ENCODE measurements at places on chromosomes 11 and 22.

- DNase-seq, result no peak
Measured at GRCh38 chr11:75480185-75481175, 45.3 kb downstream of the GDPD5 start.

- no peak for DNase-seq
Measured at GRCh38 chr22:45525480-45525879, 22.8 kb downstream of the FBLN1 start.

DNA sequence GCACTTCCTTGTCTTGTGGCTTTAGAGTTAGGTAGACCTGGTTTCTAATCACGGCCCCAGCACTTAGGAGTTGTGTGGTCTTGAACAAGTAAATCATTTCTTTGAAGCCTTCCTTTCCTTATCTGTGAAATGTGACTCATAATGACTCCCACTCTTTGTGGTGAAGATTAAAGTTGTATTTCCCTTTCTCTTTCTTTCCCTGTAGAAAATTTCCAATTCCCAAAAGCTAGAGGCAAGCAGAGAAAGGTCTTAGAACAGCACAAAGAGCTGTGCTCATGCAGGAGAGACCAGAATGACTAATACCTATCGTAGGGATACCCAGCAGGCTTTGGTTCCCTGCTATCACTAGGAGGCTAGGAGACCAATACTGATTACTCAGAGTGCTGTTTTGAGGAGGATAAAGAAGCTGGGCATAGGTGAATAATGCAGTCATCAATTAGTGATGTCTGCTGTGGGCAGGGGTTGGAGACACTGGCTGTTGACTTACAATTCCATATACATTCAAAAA lies 270.7 kb upstream of the SYN3 start:
- DNase-seq, result no peak

GRCh38 chr22:49284931-49285330 lies 542.7 kb downstream of the BRD1 start:
- DNase-seq, result no peak

- DNase-seq, result no peak
Measured at GRCh38 chr22:29503811-29504372, 23.9 kb downstream of the NEFH start.

- DNase-seq, result no peak
Measured at GRCh38 chr11:132838627-132839026, 693.7 kb downstream of the OPCML start.

- peak; percentile 57 for DNase-seq
Measured at GRCh38 chr11:66069715-66070603, at the start of gene PACS1. TSS of gene PACS1 (plus strand) at chr11:66070272. CDS start at chr11:66070487, 215 bp downstream.

DNA sequence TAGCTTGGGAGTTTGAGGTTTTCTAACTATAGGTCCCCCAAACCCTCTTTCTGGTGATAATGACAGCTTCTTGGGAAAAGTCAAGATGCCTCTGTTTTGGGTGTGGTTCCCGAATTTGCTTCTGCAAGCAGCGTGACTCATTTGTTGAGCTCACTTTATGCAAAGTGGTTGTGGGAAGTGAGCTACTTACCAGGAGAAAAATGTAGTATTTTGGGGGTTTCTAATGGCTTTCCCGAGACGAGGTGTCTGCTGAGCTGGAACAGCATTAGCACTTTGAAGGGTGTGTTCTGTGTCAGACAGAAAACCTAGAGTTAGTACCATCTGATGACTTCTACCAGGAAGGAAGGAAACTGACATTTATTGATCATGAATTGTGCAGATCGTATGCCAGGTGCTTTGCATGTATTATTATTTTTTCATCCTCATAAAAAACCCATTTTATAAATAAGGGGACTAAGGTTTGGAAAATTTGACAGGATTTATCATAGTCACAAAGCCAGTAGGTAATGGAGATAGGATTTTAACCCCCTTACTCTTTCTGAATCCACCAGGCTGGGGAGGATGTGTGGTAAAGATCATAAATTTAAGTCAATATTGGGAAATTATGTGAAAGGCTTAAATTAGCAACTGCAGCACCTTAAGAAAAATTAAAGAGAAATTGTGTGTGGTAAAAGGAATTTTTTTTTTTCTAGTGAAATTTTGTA lies 108.8 kb upstream of the CD44 start:
- DNase-seq, result no peak

DNA sequence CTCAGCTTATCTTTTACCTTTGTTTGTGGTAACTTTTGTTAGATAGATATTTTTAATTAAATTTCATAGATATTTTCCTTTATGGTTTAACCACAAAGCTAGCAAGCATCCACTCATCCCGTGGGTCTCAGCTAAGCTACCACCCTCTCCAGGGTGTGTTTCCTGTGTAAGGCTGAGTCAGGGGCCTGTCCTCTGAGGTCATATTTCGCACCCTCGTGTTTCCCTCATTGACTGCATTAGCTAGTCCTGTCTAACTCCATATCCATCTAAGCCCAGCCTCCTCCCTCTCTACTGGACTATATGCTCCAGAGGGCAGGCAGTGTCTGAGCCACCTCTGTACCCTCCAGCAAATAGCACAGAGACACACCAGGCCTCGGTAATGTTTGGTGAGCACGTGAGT lies 16.7 kb downstream of the XRRA1 start:
- no peak for DNase-seq

DNA sequence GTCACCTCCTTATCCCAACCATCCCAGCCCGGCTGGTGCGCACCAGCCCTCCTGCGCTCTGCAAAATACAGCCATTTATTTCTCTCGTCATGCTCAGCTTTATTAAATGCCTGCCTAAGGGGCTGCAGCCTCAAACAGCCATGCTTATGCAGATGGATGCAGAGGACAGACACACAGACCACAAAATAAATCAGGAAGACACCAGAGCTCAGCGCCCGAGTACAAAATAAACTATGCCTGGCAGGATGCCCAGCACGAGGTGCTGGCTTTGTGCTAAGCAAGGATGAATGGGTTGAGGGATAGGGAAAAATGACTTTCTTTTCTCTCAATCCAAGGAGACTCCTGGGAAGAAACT lies 70.5 kb downstream of the RPUSD4 start:
- no peak for DNase-seq

GRCh38 chr11:19806251-19806650 lies 93.6 kb downstream of the NAV2 start:
- DNase-seq, result no peak

GRCh38 chr11:86578727-86579405 lies 93.5 kb downstream of the ME3 start:
- DNase-seq, result no peak

DNA sequence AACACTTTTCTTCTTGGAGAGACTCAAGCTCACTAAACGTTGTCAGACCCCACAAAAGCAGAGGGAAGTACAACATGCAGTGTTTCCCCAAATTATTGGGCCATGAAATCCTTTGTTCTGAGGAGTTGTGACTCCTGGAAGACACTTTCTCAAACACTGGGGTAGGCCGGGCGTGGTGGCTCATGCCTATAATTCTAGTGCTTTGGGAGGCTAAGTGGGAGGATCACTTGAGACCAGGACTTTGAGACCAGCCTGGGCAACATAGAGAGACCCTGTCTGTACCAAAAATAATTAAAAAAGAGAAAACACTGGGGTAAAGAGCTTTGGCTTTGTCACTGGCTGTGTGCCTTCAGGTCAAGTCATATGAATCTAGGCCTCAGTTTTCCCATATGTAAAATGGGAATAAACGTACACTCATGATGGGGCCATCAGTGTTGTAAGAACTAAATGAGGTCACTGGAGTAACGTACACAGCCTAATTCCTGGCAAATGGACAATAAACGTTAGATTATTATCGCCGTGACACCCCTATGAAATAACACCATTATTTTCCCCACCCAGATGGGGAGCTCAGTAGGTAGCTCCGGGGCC lies 92.0 kb downstream of the RRM1 start:
- no peak for DNase-seq

DNA sequence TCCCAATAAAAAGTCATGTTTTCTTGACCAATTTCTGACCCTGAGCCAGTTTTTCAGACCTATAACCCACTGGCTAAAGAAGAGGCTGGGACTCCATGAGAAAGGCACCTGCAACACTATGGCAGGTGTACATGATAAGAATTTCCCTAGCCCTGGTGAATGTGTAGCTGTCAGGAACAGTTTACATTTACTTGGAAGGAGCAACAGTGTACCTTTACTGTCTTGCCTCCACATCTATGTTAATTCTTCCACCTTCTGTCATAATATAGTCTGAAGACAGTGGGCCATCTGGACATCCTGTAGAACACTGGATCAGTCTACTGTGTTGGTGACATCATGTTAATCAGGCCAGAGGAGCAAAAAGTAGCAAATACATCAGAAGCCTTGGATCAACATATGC lies 72.1 kb upstream of the CD82 start:
- DNase-seq, result no peak

DNA sequence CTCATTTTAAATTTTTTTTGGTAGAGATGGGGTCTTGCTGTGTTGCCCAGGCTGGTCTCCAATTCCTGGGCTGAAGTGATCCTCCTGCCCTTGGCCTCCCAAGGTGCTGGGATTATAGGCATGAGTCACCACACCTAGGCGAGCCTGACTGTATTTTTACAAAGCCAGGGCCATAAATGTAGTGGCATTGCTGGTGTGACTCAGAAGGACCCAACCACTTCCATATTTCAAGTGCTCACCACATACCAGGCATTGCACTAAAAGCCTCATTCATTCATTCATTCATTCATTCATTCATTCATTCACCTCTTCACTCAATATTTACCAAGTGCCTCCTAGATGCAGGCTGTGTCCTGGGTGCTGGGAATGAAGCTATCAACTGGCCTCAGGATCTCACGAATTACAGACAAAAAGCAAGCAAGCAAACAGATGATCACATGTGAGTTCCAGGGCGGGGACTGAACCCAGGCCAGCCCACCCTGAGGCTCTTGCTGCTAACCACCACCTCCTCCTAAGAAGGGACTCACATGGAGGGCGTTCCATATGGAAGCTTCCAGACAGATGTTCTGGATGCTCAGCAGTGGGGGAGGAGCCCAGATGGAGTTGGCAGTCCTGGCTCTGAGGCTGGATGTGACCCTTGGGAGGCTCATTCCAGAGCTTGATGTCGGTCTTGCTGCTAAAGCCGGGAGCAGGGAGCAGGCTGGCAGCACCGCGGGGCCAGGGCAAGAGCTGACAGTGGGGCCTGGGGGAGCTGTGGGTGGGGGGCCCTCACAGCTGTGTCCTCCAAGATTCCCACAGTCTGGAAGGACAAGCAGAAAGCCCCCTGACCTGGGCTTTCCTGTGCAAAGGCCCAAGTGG lies 158.8 kb downstream of the CTTN start:
- DNase-seq, result no peak

DNA sequence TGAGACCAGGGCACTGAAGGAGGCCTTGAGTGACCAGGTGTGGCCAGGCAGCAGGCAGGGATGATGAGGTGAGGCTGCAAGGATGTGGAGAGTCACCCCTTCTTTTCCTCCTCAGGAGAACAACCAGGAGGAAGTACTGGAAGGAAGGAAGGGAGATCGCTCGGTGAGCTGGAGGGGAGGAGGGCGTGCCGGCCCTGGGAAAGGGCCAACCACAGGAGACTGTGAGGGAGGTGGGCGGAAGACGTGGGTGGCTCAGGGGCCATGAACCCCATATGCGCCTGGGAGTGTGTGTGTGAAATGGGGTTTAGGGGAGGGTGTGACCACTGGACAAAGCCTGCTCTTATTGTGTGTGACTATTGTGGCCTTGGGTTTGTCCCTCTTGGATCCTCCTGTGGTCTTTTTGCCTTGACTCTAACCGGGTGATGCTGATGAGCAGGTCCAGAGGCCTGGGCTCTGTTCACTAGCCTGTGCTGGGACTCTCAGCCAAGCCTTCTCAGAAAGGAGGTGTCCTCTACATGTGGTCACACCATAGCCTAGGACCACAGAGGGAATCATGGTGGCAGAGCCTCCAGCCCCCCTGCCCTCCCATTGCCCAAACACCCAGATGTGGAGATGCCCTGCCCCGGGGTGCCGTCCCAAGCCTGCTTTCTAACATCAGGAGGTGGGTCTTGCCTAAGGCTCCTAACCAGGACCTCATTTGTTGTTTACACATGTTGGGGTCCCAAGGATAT lies 41.3 kb upstream of the TUB start:
- no peak for DNase-seq

DNA sequence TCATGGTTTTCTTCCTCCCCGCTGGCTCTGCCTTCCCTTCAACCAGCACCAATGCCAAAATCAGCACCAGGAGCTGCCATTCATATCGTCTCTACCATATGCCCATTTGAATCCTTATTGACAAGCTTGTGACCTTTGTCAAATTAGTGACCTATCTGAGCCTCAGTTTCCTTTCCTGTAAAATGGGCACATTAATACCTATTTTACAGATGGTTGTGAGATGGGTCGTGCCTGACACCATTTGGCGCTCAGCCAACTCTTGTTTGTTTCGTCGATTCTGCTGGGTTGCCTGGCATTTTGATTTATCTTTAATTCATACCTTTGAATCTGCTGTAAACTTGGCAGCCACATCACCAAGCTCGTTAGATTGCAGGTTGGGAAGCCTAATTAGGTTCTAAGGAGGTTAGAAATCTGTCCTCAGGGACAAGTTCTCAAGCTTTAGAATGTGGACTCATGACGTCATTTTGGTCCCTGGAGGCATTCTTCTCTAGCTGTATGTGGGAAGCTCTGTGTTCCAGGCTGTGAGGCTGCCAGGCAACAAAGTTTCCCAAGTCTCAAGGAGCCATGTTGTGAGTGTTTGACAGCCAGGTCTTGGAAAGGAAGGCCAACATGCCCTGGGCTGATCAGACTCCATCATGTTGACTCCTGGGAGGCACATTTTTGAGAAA lies 61.0 kb downstream of the RPS6KA4 start:
- no peak for DNase-seq

GRCh38 chr11:134913999-134914590 lies 502.1 kb upstream of the B3GAT1 start:
- DNase-seq, result no peak

DNA sequence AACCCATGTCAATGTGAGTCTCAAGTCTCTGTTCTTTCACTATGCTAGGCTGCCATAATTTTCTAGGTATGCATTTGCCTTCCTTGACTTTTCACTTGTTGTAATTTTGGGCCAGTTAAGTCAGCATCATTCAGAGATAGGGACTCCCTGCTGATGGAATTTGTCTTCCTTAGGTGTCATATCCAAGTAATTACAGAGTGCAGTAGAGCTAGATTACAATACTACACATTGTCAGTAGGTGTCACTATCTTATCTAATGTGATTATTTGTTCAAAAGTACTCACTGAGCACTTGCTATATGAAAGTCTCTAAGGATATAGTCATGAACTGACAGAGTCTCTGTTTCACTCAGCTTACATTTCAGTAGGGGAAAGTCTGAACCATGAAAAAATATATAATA lies 25.0 kb upstream of the SYN3 start:
- DNase-seq, result no peak
